Stimulated activated CD4-positive, alpha-beta T cell treated with anti-CD3 and anti-CD28 coated beads, Interleukin-15, amount 100 ng/mL, for 1 hour (primary cell): ENCODE measurements at places on chromosomes 7 and 10.

GRCh38 chr7:1928645-1929348 lies 258.7 kb downstream of the ELFN1 start:
- no peak for DNase-seq

DNA sequence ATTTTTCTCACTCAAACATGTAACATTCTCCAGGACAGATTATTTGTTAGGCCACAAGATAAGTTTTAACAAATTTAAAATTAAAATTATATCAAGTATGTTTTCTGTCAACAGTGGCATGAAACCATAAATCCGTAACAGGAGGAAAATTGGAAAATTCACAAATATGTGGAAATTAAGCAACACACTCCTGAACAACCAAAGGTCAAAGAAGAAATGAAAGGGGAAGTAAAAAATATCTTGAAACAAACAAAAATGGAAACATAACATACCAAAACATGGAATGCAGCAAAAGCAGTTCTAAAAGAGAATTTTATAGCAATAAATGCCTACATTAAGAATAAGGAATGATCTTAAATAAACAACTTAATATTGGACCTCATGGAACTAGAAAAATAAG lies 147.3 kb downstream of the ZEB1 start:
- DNase-seq, result no peak

DNA sequence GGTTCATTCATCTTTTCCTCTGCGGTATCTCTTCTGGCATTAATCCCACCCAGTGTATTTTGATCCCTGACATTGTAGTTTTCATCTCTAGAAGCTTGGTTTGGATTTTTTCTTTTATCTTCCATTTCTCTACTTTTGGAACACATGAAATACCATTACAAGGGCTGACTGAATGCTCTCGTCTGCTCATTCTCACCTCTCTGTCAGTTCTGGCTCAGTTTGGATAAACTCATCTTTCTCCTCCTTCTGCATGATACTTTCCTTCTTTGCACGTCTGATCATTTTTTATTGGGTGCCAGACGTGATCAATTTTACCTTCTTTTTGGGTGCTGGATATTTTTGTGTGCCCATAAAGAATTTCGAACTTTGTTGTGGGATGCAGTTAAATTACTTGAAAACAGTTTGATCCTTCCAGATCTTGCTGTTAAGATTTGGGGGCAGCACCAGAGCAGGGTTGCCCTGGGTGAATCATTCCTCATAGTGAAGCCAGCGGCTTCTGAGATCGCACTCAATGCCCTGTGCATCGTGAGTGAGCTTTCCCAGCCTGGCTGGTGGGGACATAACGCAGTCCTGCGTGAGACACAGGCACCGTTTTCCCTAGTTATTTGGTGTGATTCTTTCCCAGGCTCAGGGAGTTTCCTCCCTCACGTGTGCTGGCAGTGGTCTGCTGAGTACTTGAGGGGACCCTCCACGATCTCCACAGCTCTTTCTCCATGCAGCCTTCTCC lies 53.8 kb downstream of the LHPP start:
- no peak for DNase-seq

GRCh38 chr10:45547207-45547606 lies 125.4 kb downstream of the ZFAND4 start:
- DNase-seq, result no peak

- DNase-seq, result no peak
These were observed 14.9 kb upstream of the IFIT1B start for GRCh38 chr10:89362929-89363328.
